ENCODE measurements at places on chromosomes 13 and 19.

GRCh38 chr19:40103600-40103999 is 12.9 kb upstream of the ZNF780A start:
- DNase-seq = no peak

- peak; percentile 45 for DNase-seq
Measured at GRCh38 chr13:98026457-98026857, 73.0 kb downstream of the IPO5 start.

- peak; percentile 52 for DNase-seq
Measured at GRCh38 chr13:25046985-25047511, 48.9 kb upstream of the PABPC3 start.

GRCh38 chr19:4705413-4706131 is 18.1 kb downstream of the DPP9 start:
- no peak for DNase-seq

DNA sequence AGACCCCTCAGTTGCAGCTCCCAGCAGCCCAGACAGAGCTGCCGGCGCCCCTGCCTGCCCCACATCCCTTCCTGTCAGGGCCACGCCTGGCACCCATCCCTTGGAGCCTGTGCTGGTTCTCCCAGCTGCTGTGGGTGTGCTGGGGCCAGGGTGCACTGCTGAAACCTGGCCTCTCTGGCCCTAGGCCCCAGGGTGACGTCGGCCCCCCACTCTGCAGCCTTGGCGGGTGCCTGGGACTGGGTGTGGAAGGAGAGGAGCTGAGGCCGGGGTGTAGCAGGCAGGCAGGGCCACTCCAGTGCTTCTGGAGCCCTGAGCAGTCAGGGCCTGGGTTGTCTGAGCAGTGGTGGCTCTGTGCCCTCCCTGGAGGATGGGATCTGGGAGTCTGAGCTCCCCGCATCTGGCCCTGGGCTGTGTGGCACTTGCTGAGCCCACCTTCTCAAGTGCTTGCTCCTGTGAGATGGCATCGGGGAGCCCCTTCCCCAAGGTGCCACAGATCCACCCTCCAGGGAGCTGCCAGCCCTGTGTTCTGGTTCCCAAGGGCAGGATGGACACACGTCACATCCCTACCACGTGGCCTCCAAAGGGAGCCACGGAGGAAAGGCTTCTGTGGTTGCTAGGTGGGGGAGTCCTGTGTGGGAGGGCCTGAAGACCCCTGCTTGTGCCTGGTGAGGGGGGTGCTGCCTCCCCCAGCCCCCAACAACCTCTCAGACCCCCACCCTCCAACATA is 5.2 kb downstream of the PLEKHJ1 start:
- DNase-seq = no peak

DNA sequence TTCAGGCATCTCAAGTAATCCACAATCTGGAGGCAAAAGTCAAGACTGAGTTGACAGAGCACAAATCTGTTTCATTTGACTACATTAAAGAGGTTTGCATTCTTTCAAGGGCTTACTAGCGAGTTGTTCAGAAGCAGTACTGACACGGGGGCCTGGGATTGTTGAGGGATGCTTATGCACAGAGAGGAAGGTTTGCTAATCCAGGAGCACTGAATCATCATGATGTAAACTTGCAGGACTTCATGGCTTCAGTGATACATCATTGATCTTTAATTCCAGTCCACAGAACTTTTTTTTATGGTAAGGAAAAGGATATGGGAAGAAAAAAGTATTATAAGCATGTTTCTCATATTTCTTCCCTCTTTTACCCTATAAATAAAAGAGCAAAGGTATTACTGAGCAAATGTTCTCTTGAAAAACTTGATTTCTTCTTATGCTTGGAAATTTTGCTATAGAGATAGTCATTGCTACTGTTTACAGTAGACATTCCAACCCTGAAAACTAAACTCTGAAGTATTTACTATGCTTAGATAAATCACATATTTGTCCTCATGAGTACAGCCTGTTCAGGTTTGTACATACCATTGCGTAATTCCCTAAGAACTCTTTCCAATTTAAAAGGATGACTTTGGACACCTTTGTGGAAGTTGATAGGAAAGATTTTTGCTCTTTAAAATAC is 65.8 kb upstream of the KPNA3 start:
- DNase-seq = peak; percentile 97

DNA sequence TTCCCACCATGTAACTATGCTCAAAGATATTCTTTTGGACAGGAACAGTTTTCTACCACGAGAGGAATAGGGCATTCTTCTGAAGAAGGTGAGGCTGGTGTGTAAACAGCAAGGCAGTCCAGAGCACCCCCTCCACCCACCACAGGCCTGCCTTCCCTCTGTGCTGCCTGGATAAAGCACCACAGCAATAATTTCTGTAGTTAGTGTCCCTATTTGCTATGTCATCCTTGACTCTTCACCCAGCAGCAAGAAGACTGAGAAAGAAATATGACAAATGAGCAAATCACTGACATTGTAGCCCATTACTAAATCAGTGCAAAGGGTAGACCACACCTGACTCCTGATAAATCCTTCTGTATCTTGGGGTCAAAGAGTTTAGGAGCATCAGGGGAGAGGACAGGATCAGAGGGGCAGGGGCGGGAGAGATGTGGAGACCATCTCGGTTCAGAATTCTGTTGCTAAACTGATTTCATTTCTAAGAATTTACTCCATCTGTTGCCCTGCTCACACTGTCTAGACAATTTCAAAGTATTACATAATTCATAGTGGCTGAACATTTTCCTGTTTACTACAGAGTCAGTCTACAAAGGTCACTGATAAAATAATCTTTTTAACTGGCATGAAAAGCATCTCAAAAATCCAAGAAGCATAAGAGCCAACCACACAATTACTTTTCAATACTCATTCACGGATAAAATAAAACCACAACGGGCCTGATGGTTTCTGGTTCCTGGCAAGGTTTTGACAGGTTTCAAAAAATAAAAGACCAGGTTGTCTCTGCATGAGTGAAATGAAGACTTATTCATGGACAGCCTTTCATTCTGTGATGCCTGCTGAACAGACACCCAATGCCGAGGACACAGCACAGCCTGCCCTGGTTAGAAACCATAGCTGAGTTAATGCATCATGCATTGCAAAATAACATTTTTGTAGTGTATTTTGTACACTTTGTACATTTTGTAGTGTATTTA is 88.4 kb upstream of the IRS2 start:
- DNase-seq = peak; percentile 52

DNA sequence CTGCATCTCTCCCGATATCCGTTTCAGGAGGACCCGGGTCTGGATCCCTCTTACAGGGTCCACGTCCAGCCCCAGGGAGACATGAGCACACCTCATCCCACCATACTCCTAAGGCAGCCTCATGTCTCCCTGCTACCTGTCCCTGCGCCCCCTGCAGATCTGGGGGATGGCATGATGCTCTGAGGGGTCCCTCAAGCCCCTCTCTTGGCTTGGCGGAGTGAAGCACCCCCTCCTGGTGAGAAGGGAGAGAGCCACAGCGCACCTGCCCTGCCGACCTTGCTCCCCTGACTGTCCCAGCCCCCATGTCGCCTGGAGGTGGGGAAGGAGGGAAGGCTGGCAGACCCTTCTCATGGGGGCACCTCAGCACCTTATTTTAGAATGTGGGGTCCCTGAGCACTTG is 21.5 kb upstream of the ARHGEF7 start:
- no peak for DNase-seq

DNA sequence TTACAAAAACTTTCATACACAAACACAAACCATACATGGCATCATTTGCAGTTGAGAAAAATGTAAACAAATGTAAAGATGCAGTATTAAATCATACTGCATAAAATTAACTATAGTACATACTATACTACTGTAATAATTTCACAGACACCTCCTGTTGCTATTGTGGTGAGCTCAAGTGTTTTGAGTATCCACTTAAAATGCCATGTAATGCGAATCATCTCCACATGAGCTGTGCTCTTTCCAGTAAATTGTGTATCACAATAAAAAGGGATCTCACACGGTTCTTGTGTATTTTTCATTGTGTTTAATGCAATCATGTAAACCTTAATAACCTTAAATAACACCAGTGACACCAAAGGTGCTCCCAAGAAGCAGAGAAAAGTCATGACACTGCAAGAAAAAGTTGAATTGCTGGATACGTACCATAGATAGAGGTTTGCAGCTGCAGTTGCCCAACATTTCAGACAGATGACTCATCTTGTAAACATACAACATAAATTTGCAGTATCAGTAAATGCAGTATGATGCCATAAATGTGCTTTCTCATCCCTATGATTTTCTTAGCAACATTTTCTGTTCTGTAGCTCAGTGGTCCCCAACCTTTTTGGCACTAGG is 166.6 kb downstream of the RAP2A start:
- DNase-seq = peak; percentile 57

- no peak for DNase-seq
Measured at GRCh38 chr13:65401315-65401714, 1828.8 kb downstream of the PCDH9 start.

DNA sequence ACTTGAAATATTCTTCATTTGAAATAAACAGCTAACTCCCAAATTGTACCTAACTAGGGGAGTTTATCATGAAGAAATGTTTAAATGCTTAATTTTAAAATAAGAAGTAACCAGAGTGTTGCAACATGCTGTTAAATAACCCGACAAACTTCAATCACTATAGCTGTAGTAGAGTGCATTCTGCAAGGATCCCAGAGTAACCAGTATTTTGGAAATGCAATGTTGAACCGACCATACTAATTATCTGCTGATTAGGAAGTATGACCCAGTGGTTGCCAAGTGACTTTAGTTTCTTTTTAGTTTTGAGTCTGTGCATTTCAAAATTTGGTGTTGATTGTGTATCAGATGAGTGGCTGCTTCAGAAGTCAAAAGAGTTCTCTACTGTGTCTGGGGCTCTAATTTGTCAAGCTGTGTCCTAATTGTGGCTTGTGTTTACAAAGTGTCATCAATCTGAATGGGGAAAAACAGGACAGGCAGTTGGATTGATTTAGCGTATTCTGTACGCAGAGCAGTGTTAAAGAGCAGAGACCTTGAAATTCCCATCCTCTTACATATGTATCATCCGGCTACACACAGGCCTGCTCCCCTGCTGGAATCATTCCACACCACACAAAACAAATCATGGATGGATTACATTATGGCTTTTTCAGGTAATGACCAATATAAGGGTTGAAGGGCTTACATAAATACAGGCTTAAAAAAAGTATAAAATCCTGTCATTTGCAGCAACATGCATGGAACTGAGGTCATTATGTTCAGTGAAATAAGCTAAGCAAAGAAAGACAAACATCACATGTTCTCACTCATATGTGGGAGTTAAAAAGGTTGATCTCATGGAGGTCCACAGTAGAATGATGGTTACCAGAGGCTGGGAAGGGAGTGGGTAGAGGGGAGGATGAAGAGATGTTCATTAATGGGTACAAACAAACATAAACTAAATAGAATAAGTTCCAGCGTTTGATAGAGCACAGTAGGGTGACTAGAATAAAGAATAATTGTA is 351.5 kb downstream of the KLF12 start:
- no peak for DNase-seq

- peak; percentile 9 for DNase-seq
Measured at GRCh38 chr13:102402290-102402689, 442 bp upstream of the FGF14 start.

- no peak for DNase-seq
Measured at GRCh38 chr19:409516-410242, 732 bp upstream of the C2CD4C start.

GRCh38 chr13:98823442-98823841 is 71.0 kb upstream of the SLC15A1 start:
- no peak for DNase-seq

DNA sequence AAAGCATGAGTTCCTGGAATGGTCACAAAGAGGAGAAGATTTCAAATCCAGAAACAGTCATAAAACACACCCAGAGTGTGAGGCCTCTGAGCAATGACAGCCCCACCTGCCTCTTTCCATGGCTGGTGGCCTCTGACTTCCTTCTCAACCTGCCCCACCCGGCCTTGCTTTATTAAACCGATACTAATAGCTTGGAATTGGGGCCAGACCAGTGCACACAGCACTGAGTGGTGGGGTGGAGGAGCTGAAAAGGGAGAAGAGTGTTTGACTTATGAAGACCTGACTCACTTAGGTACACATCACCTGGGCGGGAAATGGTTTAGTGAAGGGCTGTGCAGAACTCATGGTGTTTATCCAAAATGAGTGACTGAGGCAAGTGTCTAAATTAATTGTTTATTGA is 20.7 kb upstream of the CEACAM6 start:
- no peak for DNase-seq

GRCh38 chr13:113887700-113888201 is 23.9 kb upstream of the GAS6 start:
- DNase-seq = peak; percentile 38

DNA sequence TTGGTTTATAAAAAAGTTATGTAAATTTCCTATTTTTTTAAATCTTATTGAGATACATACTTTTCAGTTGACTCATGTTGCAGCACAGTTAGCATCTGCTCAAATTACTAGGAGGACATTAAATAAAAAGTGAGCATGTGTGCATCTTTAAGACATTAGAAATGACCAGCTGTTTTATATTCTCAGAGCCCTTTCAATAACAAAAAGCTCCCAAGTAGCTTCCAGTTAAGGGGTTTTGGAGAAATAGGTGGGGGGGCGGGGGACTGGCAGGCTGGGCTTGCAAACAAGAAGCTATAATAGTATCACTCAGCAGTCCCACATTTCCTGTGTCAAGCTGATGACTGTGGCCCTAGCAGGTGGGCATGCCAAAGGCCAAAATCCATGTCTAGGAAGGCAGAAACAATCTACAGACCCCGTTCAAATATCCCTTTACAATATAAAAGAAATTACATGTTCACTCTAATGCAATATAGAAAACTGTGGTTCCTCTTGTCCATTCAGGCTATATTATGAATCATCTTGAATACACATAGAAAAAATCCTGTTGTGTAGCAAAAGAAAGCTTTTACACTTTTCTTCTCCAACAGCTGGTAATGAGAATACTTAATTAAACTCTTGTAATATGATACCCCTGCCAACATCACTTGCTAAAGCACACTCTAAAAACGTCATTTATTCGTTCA is 1713.2 kb upstream of the SLC10A2 start:
- DNase-seq = no peak

- DNase-seq = peak; percentile 70
Measured at GRCh38 chr13:95254339-95254738, 46.9 kb downstream of the ABCC4 start.

DNA sequence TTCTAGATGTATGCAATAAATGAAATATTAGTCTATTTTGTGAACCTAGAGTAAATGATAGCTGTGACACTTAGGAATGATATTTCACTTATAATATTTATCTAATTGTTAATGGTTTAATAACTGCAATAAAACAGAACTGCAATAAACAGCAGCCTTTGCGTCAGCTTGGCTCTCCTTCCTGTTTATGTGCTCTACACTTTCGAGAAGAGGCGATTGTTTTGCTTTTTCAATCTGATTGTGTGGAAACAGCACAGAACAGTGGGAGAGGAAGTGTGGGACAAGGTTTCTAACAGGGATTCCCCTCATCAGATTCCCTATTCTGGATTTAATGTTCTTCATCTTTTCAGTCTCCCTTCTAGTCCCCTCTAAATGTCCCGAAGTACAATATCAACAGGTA is 17.3 kb upstream of the TRPC4 start:
- DNase-seq = no peak

- DNase-seq = no peak
Measured at GRCh38 chr13:80386002-80386401, 45.1 kb upstream of the SPRY2 start.

GRCh38 chr13:43483930-43484329 is 302.8 kb downstream of the ENOX1 start:
- DNase-seq = no peak

Data from EH (cell line).